ENCODE measurements at places on chromosomes 1 and 21.

DNA sequence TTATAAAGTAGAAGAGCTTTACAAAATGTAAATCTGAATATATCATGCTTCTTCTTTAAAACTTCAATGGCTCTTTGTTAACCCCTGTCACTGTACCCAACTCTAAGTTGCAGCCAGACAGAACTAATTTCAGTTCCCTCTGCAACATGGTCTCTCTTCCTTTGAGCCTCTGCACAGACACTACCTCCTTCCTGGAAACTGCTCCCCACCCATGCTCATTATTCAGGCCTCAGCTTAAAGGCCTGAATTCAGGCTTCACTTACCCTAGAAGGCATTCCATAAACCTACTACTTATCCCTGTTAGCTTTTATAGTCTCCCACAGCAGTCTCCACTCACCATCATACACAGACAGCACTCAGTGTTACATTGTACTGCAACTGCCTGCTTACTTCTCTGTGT, 2.6 kb upstream of the EEIG2 start:
- no peak for DNase-seq

- no peak for DNase-seq
Measured at GRCh38 chr1:156897078-156897825, 3.7 kb downstream of the PEAR1 start.

DNA sequence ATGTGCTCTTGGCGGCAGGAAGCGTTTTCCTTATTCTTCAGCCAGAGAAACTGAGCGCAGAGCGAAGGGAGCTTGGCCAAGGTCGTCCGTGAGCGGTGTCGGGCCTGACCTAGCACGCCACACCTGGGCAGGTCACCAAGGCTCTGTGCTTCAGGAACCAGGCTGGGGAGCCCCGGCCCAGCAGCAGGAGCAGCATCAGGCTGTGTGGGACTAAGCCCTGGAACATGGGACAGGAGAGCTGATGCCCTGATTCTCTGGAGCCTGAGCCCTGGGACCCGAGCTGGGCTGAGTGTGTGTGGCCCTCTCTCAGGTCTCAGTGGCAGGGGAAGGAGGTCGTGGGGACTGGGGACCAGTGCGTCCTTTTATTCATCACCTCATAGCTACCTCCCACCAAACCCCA, 65.2 kb upstream of the ABCG1 start:
- DNase-seq = no peak

DNA sequence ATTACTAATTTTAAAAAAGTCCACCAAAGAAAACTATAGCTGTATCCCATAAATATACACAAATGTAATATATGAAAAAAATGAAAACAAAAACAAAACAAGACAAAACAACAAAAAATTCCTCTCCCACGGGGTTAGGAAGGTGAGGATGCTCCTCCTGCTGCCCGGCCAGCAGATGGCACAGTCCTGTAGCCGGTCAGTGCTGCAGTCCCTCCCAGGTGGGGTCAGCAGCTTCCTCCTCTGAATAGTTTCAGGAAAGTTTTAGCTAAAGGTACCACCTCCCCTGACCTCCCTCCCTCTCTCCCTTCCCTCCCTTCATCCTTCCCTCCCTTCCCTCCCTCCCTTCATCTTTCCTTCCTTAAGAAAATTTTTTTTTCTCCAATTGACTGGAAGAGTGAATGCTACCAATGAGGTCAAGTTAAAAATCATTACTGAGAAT, 67.8 kb upstream of the BCL10 start:
- no peak for DNase-seq

GRCh38 chr1:180909005-180909414, 3.7 kb upstream of the KIAA1614 start:
- DNase-seq = no peak

DNA sequence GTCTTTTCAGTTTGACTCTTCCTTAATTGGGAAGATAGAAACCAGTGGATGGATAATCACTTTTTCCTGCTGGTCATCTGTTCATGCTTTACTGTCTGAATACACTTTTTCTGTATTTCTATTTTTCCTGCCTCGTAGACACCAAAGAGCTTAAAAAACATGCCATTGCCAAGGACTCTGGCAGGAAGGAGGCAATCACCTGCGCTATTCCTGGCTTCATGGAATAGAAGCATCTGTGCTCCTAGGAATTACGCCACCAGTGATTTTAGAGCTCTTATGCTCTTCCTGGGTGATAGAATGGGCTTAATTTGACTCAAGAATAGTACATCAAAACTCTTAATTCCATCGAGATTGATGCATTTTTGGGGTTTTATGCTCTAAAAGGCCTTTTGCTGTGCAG, 15.7 kb downstream of the OR2B11 start:
- DNase-seq = no peak

- DNase-seq = peak; percentile 8
Measured at GRCh38 chr21:37006486-37007291, at the start of gene RIPPLY3. RIPPLY3 (plus strand) TSS chr21:37006702; CDS start chr21:37006773, 71 bp downstream.

- peak; percentile 78 for DNase-seq
Measured at GRCh38 chr1:19643602-19644394, at the start of gene NBL1. NBL1 (plus strand) TSS chr1:19644311; CDS start chr1:19655031, 10,720 bp downstream.

DNA sequence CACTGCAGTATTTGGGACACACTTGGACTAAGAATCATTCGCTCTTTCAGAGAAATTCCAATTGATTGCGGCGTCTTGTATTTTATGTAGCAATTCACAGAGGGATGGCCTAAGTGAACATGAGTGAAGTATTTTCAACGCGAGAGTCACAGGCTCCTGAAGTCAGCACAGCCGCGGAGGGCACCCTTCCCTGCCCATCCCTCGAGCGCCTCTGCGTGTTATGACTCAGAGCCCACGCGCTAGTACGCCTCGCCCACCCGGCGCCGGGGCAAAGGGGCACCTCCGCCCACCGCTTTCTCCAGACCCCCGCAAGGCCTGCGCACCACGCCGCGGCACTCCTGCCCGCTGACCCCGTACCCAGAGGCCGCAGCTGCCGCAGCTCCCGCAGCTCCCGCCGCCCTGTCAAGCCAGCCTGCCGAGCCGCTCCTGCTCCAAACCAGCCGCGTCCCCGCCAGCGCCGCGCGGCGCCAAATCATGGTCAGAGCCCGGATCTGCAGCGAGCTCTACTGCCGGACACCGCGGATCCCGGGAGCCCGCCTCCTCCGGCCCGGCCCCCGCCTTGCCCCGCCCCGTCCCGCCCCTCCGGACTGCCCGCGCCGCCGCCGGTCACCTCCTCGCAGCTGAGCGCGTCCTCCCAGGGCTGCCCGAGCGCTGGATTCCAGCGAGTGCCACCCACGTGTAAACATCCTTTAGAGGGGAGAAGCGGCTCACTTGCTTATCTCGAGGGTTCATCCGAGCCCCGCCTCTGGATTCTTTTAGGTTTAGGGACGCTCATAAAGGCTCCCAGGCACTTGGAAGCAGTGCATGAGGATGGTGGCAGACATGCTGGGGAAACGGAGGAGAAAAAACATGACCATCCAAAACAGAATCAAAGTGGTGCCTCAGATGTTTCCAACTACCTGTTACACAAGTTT, at the start of gene GLRX2:
TSS of gene GLRX2 (minus strand) at position 508 of the 914 bp plus-strand sequence. CDS start at position 476, 32 bp downstream.
- DNase-seq = peak; percentile 59

DNA sequence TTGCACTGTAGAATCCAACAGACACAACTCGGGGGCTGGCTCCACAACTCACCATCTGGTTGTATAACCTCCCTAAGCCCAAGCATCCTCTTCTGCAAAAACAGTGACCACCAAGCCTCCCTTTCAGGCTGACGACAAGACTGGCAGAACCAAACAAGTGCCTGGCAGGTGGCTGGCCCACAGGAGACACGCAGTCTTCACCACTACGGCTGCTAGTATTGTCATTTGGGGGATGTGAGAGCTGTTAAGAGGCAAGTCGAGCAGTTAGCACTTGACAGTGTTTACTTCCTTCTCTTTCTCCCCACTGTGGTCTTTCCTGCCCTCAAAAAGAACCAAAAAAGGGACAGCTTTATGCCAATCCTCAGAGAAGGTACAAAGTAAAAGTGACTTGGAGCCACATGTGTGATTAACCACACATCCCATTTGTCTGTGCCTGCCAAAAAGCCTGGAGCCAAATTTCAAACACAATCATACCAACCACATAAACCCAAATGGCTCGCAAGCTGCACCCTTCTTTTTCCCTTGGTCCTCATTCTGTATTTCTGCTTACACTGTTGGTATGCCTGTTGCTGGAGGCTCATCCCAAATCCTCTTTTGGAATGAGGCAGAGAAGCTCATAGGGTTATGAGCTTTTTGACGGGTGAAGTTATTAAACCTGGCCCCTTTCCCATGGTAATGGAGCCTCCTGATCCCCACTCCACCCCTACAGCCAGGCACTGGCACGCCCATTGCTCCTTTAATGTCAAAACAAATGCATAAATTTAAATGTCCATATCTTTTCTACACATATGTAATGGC, 94.1 kb downstream of the TGFBR3 start:
- peak; percentile 21 for DNase-seq

DNA sequence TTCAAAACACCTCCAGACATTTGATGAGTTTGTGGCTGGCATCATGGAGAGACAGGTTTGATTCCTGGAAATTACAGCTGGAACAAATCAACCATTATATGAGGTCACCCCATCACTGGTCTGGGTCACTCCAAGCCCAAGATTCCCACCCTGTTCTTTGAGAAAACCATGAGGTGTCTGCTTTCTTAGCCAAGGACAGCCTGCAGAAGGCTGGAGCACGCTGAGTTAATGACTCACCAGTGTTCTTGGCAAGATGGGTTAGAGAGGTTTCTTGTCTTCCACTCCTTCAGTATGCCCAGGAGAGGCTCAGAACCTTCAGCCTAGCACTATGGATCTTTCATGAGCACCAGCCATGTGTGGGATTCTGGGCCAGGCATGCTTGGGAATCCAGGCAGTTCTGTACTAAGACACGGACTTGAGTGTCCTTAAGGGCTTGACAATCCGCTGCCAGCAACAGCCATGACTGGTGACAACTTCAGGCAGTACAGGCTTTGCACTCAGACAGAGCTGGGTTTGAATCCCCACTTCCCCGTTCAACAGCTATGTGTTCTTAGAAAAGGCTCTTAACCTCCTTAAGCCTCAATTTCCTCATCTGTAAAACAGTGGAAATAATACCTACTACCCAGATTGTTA, 43.9 kb downstream of the GRHL3 start:
- DNase-seq = no peak

DNA sequence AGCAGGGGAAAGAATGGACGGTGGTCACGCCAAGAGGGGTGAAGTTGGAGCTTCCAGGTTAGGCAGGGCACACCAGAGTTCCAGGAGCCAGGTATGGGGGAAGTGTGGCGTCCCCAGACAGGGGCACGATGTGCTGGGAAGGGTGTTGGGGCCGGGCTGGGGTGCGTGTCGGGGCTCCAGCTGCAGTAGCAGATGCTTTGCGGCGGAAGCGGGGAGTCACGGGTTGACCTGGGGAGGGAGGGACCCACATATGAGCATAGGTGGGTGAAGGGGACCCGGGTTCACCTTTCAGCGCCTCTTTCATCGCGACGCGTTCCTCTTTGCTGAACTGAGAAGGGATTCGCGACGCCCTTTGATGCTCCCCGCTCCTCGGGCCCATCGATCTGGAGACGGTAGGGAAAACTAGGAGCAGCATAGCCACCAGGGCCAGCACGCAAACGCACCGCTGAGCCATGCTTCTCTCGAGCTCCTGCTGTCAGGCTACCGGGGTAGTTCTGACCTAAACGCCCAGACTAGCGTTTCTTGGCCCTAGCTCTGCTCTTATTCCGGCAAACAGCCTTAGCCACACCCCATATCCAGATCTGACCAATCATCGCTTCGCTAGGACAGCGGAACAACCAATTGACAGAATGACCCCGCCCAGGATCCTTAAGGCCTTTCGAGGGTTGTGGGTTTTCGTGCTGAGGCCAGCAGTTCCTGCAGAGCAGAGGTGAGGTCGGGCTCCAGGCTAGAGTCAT, at the start of gene PM20D1:
TSS of gene PM20D1 (minus strand) at position 514 of the 737 bp plus-strand sequence. CDS start at position 454, 60 bp downstream.
- peak; percentile 95 for DNase-seq

DNA sequence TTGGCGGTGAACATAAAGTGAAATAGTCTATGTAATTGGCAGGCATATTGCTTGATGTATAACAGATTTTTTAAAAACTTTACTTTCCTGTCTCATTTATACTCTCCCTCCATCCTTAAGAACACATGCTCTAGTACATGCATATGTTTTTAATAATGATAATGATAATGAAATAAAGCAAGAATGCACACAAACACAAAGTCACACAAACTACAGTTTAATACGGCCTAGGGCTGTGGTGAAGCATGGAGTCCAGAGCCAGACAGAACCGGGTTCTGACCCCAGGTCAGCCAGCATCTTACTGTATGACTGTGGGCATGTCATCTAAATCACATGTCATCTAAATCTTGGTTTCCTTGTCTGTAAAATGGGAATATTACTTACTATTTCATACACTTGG, 324.9 kb upstream of the NFIA start:
- DNase-seq = no peak

GRCh38 chr1:50568782-50569181, 145.5 kb upstream of the DMRTA2 start:
- DNase-seq = no peak

GRCh38 chr1:176839216-176839615, 325.3 kb downstream of the ASTN1 start:
- no peak for DNase-seq

Data from CD4-positive, alpha-beta T cell treated with Interleukin-17A for 1 hour (primary cell).